ENCODE measurements at places on chromosomes 12 and 14.

DNA sequence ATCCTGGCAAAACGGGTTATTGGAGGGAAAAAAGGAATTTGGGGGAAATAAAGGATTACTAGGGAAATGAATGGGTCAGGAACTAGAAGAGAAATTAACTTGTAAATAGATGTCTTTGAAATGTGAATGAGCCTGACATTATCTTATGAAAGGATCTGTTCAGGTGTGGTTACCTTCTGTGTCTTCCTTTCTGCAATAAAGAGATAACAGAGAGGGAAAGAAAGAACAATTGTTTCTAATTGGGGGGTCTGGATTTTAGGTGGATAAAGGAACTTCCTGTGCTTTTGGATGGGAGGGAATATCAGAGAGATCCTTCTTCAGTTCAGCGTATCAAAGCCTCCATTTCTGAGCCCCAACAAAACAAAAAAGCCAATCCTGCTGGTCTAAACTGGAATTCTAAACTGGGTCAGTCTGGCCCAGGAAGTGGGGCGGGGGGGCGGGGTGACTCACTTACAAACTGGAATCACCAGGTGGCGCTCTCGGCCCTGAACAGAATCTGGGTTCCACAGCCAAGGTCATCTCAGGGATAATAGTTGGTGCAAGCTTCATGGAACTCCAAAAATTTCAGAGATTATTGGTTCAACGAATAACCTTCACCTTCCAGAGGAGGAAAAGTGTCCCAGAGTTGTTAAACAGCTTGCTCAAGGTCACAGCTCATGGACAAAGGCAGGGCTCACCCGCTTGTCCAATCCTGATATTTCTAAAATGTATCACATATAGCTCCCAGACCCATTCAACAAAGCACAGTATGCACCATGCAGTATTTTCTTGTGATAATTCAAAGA, 15.2 kb upstream of the PEBP1 start:
- peak; percentile 81 for DNase-seq

DNA sequence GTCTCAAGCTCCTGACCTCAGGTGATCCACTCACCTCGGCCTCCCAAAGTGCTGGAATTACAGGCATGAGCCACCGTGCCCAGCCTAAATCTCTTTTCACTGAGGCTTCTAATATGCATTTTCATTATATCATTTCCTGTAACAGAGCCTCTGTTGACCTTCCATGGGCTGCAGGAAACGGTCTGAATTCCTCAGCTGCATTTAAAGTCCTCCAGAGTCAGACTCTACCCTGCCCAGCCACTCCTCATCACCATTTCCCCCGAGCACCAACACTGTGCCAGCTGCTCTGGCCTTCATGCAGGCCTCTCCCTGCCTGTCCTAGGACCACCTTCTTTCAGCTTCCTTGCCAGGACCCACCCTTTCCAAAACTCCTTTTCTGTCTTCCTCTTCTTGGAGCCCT, 9.8 kb upstream of the NFKBIA start:
- DNase-seq: no peak

DNA sequence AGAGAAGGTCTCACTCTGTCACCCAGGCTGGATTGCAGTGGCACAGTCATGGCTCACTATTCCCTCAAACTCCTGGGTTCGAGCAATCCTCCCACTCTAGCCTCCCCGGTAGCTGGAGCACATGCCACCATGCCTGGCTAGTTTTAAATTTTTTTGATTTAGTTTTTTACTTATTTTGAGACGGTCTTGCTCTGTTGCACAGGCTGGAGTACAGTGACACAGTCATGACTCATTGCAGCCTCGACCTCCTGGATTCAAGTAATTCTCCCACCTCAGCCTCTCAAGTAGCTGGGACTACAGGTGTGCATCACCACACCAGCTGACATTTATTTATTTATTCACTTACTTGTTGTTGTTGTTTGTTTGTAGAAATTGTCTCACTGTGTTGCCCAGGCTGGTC, 22.2 kb upstream of the DIP2B start:
- DNase-seq: no peak

DNA sequence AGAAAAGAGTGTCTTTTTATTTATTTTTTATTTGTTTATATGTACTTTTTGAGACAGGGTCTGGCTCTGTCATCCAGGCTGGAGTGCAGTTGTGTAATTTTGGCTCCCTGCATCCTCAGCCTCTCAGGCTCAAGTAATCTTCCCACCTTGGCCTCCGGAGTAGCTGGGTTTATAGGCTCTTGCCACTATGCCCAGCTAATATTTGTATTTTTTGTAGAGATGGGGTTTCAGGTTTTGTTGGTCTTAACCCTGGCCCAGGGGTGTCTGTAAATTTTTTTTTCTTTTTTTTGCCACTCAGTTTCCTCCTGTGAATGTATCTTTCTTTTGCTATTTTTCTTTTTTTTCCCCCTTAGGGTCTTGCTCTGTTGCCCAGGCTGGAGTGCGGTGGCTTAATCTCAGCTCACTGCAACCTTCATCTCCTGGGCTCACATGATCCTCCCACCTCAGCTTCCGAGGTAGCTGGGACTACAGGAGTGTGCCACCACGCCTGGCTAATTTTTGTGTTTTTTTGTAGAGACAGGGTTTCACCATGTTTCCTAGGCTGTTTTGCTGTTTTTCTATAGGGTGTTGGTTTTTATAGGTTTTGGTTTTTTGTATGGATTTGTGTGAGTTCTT, 11.0 kb downstream of the RCOR1 start:
- no peak for DNase-seq

DNA sequence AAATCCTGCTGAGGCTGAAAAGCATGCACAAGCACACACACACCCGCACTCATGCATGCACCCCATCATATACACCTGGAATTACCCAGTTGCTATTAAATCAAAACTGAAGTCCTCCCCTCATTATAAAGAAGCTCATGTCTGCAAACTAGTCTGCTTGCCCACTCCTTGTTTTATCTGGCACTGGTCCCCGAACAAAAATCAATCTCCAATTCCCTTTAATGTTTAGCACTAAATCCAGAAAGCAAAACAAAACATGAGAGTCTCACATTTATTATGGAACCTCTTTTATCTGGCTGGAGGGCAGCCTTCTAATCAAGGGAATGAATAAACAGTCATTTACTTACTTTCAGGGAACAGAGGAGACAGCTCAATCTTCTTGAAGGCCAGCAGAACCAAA, 1093.4 kb upstream of the FLRT2 start:
- no peak for DNase-seq

DNA sequence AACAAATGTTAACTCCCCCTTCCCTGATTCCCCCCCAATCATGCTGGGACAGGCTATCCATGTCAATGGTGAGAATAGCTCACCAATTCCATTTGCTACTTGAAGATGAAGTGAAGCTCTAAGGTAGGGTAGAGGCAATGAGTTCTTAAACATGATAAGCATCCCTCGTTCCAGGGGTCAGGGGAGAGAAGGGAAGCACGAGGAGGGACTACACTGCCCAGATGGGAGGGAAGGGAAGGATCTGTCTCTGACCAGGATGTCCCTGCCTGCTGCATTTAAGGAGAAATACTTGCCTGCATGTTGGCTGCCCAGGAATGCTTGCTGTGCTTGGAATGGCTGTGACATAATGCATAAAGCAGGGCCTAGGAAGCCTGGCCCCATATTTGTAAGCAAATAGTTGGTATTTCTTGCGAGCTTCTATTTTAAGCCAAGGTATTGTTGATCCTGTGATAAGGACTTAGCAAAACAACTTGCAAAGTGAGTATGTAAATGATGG, 155.1 kb downstream of the CEP83 start:
- no peak for DNase-seq

GRCh38 chr12:63766498-63766897, 13.2 kb upstream of the RXYLT1 start:
- DNase-seq: no peak

DNA sequence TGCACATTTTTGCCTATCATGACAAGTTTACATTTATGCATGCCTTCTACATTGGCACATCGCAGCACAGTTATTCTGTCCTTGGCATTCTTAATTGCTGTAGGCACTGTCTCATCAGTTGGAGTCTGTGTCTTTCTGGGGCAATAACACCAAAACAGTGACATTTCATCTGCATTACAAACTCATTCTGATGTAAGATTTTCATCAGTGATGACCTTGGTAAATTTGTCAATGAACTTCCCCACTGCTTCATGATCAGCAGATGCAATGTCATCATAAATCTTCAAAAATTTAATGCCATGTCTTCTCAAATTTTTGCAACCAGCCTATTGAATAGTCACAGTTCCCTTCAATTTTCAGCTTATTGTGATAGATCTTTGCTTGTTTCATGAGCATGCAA, 85.5 kb downstream of the CAPZA3 start:
- no peak for DNase-seq
